ENCODE measurements at places on chromosomes 1 and 21. TPM values are rescaled to one million over a fixed set of nuclear protein-coding genes. Genes with fewer than 3 reads are reported as not detected.

The KCNK2 gene
- 0.26 TPM for total RNA-seq

The MPZ gene
- 2.0 TPM for total RNA-seq

The HLX gene
- 22.6 TPM for total RNA-seq

The HYI gene
- total RNA-seq, result 60.2 TPM

The SNRNP40 gene
- 46.5 TPM for total RNA-seq

The GLIS1 gene
- total RNA-seq, result not detected

The FMO1 gene
- 2.7 TPM for total RNA-seq

The AMY1A gene
- total RNA-seq, result 2.5 TPM

The CCDC28B gene
- 9.0 TPM for total RNA-seq

The TINAGL1 gene
- 66.6 TPM for total RNA-seq

The TMOD4 gene
- total RNA-seq, result 0.97 TPM

The POTED gene
- not detected for total RNA-seq
